ENCODE measurements at places on chromosomes 3 and 15. TPM values are rescaled to one million over a fixed set of nuclear protein-coding genes. Genes with fewer than 3 reads are reported as not detected.

DNA sequence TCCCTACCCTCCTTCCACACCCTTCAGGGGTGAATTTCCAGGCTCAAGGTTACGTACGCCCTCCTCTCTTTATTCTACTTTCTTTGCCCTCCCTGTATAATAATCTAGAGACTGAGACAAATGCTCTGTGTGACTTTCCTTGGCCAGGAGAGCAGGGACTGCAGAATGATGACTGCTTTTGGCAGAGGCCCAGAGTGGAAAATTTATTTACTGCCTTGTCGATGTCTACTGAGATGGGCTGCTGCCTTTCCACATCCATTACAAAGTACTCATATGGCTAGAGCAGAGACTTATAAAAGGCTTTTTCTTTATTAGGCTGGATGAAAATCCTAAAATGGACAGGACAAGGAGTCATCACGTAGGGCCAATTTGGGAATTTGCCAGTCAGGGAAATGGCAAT lies 576.2 kb downstream of the TUSC7 start:
- no peaks in the 10 kb centered on the region for H3K27me3 ChIP-seq
- no peak overlapping the region for H3K27ac ChIP-seq
- H3K4me1 ChIP-seq, result peaks cover 13% of the 10 kb centered on the region
- H3K36me3 ChIP-seq, result no peaks in the 10 kb centered on the region
- no peak overlapping the region for H3K4me3 ChIP-seq

- DNase-seq, result peak; percentile 53
- no peak overlapping the region for H3K27ac ChIP-seq
- H3K4me1 ChIP-seq, result no peaks in the 10 kb centered on the region
- H3K4me3 ChIP-seq, result no peak overlapping the region
- no peaks in the 10 kb centered on the region for H3K36me3 ChIP-seq
Measured at GRCh38 chr3:11944052-11944673, 60.0 kb upstream of the SYN2 start.

- H3K36me3 ChIP-seq, result no peaks in the 10 kb centered on the region
- no peaks in the 10 kb centered on the region for H3K4me1 ChIP-seq
- H3K27ac ChIP-seq, result no peak overlapping the region
- no peaks in the 10 kb centered on the region for H3K27me3 ChIP-seq
- DNase-seq, result no peak
- no peak overlapping the region for H3K4me3 ChIP-seq
Measured at GRCh38 chr3:25170021-25170420, 258.0 kb upstream of the RARB start.

DNA sequence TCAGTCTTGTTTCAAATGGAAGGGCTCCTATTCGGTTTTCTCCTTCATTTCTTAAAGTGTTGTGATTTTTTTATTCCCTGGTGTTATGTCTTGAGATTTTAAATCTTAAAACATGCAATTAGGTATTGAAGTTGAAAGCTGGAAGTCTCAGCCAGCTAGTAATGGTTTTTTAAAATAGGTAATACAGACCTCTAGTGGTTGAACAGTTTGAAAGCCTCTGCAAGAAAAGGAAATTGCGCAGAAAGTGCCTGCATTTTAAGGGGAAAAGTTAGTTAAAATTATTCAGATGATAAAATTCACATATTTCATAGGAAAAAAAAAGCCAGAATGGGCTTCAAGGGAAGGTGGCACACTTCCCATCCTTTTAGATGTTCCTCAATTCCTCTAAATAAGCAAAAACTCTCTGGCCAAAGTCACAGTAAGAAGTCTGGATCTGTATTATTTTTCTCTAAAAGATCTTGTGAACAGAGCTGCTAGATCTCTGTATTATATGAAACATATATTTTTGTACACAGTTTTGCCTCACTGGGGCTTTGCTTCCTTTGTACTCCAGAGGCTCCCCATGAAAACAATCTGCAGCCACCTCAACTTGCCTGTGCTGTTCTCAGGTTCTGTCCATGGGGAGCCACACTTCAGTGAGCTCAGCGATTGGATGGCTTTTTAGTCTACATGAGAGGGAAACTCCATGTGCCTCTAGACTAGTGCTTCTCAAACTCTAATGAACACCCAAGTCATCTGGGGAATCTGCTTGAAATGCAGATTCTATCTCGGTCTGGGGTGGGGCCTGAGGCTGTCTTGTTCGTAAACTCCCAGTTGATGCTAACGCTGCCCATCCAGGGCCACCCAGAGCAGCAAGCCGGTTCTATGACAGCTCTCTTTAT lies 21.5 kb downstream of the AGTR1 start:
- H3K27me3 ChIP-seq, result no peaks in the 10 kb centered on the region
- H3K4me3 ChIP-seq, result no peak overlapping the region
- H3K4me1 ChIP-seq, result no peaks in the 10 kb centered on the region
- DNase-seq, result no peak
- no peak overlapping the region for H3K27ac ChIP-seq
- no peaks in the 10 kb centered on the region for H3K36me3 ChIP-seq

GRCh38 chr3:110165753-110166152 lies 828.4 kb upstream of the DPPA4 start:
- H3K27me3 ChIP-seq, result no peaks in the 10 kb centered on the region
- H3K4me3 ChIP-seq, result no peak overlapping the region
- H3K4me1 ChIP-seq, result no peaks in the 10 kb centered on the region
- no peak overlapping the region for H3K27ac ChIP-seq
- no peaks in the 10 kb centered on the region for H3K36me3 ChIP-seq
- DNase-seq, result no peak

GRCh38 chr3:52032702-52033408 lies 23.5 kb downstream of the DUSP7 start:
- H3K4me1 ChIP-seq, result peaks cover 8% of the 10 kb centered on the region
- H3K27ac ChIP-seq, result no peak overlapping the region
- H3K27me3 ChIP-seq, result no peaks in the 10 kb centered on the region
- DNase-seq, result no peak
- no peaks in the 10 kb centered on the region for H3K36me3 ChIP-seq

GRCh38 chr15:83016906-83017305 lies 5.5 kb upstream of the C15orf40 start:
- no peaks in the 10 kb centered on the region for H3K27me3 ChIP-seq
- no peak overlapping the region for H3K27ac ChIP-seq
- H3K36me3 ChIP-seq, result no peaks in the 10 kb centered on the region
- H3K4me3 ChIP-seq, result no peak overlapping the region
- DNase-seq, result no peak
- peaks cover 4% of the 10 kb centered on the region for H3K4me1 ChIP-seq

TIGIT gene
- 0.50 TPM for total RNA-seq

DNA sequence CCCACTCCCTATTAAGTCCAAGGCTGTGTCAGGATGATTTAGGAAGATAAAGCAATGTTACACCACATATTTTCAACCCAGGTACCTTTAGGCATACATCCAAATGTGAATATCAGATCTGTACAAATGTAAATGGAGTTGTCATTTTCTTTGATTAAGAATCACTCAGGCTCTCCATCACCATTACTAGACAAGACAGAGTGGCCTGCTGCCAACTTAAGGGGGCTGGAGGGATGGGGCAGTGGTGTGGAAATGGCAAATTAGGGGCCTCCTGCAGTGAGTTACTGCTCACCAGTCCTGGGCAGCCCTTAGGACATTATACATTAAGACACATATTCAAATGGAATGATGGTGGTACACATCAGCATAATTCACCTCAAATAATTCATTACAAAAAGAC lies 211.0 kb downstream of the TNIK start:
- no peaks in the 10 kb centered on the region for H3K36me3 ChIP-seq
- H3K27me3 ChIP-seq, result no peaks in the 10 kb centered on the region
- H3K4me3 ChIP-seq, result no peak overlapping the region
- H3K4me1 ChIP-seq, result no peaks in the 10 kb centered on the region
- no peak overlapping the region for H3K27ac ChIP-seq
- DNase-seq, result no peak

DPPA2 gene
- 10.2 TPM for total RNA-seq

DNA sequence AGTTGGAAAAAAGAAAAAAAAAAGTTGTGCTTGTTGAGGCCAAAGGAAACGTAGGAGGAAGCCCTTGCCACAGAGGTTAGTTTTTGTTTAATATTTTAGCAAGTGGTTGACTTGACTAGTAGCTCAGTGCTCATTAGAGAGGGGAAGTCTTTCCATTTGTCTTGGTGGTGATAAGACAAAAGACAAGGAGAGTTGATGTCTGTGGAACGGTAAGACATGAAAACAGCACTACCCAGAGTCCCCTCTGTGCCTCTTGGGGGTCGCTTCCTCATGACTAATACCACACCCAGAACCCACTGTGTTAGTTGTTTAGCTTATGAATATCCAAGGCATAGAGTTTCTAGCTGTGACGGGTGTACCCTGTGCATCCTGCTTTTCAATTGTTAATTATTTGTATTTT lies 211.4 kb downstream of the ITPR1 start:
- no peaks in the 10 kb centered on the region for H3K27me3 ChIP-seq
- no peaks in the 10 kb centered on the region for H3K36me3 ChIP-seq
- no peaks in the 10 kb centered on the region for H3K4me1 ChIP-seq
- no peak overlapping the region for H3K4me3 ChIP-seq

GRCh38 chr15:27237319-27237939 lies 266.4 kb downstream of the GABRG3 start:
- no peak overlapping the region for H3K4me3 ChIP-seq
- no peak for DNase-seq
- H3K4me1 ChIP-seq, result no peaks in the 10 kb centered on the region
- H3K36me3 ChIP-seq, result no peaks in the 10 kb centered on the region
- H3K27ac ChIP-seq, result no peak overlapping the region

HESX1 gene
- 9.1 TPM for total RNA-seq

GRCh38 chr3:29880809-29881208 lies 599.9 kb downstream of the RBMS3 start:
- H3K4me3 ChIP-seq, result no peak overlapping the region
- no peaks in the 10 kb centered on the region for H3K27me3 ChIP-seq
- H3K36me3 ChIP-seq, result no peaks in the 10 kb centered on the region
- no peak for DNase-seq
- no peak overlapping the region for H3K27ac ChIP-seq

DNA sequence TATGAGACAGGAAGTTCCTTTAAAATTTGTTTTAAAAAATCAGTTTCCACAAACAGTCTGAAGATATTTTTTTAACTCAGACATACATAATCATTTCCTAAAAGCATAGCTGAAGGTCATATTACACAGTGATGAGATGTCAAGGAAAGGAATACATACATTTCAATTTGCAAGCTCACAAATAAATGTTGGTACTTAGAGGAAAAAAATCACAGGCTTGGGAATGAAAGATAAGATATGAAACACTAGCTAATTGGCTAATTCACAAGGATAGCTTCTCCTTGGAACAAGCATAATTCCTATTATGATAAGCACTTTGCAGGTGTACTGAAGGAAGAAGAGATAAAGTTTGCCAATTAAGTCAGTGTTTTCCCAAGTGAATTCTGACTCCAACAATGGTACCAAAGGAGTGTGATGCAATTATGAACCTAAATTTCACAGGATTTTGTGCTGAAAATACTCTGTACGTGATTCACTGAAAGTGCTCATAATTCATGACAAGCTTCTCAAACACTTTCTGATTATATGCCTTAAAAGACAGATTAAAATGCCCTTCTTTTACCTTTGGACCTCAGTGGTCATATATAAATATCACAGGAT lies 112.4 kb downstream of the FRMD5 start:
- no peak for DNase-seq
- H3K4me1 ChIP-seq, result no peaks in the 10 kb centered on the region
- no peaks in the 10 kb centered on the region for H3K36me3 ChIP-seq
- H3K27me3 ChIP-seq, result no peaks in the 10 kb centered on the region

- no peaks in the 10 kb centered on the region for H3K27me3 ChIP-seq
- DNase-seq, result no peak
- no peaks in the 10 kb centered on the region for H3K36me3 ChIP-seq
- H3K27ac ChIP-seq, result no peak overlapping the region
- H3K4me1 ChIP-seq, result peaks cover 6% of the 10 kb centered on the region
Measured at GRCh38 chr3:179703816-179704215, 51.0 kb downstream of the USP13 start.

DNA sequence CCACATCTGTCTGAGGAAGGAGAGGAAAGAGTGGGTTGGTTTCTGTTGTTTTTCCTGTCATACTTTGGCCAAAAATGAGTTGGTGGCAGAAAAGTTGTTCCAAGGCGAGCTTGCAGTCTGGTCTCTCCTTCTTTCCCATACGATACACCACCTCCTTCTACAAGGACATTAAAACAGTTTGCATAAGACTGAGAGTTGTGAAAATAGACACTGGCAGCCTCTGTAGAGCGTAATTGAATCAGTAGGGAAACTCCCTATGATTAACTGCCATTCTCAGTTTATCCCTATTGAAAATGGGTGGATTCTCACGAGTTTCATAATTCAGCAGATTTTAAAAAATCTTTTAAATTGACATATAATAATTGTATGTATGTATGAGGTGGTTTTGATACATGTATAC lies 3.7 kb upstream of the LSG1 start:
- peaks cover 16% of the 10 kb centered on the region for H3K4me1 ChIP-seq
- no peak overlapping the region for H3K4me3 ChIP-seq
- no peak for DNase-seq
- no peak overlapping the region for H3K27ac ChIP-seq

CYP8B1 gene
- total RNA-seq, result not detected

GRCh38 chr3:58288011-58288728 lies 17.9 kb upstream of the RPP14 start:
- H3K4me1 ChIP-seq, result peaks cover 9% of the 10 kb centered on the region
- H3K36me3 ChIP-seq, result no peaks in the 10 kb centered on the region
- DNase-seq, result peak; percentile 53
- no peak overlapping the region for H3K27ac ChIP-seq
- no peak overlapping the region for H3K4me3 ChIP-seq
- no peaks in the 10 kb centered on the region for H3K27me3 ChIP-seq

DNA sequence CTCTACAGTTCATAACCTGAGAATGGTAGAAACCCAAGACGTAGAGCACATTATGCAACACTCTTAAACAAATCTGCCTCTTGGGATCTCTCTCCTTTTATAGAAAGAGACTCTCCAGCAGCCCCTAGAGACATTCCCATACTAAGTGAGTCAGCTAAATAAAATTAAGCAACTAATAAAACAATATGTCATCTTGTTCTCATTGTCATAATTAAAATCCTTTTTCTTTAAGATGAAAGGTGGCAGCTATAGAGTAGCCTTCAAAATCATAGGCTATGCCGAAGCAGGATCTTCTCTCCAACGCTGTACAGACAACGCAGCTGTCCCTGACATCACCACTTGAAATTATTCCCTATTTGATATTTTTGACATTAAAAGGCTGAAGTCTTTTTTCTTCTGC lies 790.0 kb downstream of the FHIT start:
- H3K27me3 ChIP-seq, result no peaks in the 10 kb centered on the region
- no peak overlapping the region for H3K4me3 ChIP-seq
- DNase-seq, result no peak

EIF2B5 gene
- total RNA-seq, result 37.2 TPM
